ENCODE measurements at places on chromosomes 11 and 22. TPM values are rescaled to one million over a fixed set of nuclear protein-coding genes. Genes with fewer than 3 reads are reported as not detected.
A peak's percentile ranks its signal among the peaks of the same experiment; 100 is the strongest.

- DNase-seq = no peak
Observed at GRCh38 chr11:44244639-44245310, 65.2 kb downstream of the ALX4 start.

- DNase-seq = peak; percentile 82
Observed at GRCh38 chr11:95764267-95764898, 25.2 kb downstream of the FAM76B start.

DNA sequence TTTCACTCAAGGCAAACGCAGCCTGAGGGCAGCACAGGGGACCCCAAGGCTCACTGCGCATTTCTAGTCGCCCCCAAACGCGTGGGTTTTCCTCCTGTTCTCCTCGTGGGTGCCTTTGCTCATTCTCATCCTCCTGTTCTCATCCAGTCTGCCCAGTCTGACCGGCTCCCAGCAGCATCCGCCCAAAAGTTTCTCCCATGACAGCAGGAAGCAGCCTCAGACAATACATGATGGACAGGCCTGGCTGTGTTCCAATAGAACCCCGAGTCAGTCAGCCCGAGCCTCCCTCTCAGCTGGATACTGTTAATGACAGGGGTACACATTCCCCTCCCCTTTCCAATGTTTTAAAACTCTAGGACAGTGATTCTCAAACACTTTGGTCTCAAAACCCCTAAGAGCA lies 22.5 kb upstream of the KRTAP5-7 start:
- no peak for DNase-seq

DNA sequence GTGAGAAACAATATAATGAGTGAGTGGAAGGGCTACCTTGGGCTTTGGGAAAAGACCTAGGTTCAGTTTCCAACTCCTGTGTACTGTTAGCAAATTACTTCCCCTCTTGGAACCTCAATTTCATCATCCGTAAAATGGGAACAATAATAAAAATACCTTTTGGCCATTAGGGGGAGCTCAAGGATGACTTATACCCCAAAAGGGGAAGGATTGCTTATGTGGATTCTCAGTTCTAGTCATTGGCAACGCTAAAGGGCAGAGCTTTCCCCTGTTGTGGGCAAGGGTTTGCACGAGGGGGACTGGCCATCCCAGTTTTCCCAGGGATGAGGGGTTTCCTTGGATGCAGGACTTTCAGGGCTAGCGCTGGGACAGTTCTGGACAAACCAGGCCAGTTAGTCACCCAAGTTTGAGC lies 3.1 kb upstream of the COMMD9 start:
- peak; percentile 12 for DNase-seq

GRCh38 chr11:110985547-110985946 lies 260.0 kb upstream of the POU2AF2 start:
- DNase-seq = no peak

DNA sequence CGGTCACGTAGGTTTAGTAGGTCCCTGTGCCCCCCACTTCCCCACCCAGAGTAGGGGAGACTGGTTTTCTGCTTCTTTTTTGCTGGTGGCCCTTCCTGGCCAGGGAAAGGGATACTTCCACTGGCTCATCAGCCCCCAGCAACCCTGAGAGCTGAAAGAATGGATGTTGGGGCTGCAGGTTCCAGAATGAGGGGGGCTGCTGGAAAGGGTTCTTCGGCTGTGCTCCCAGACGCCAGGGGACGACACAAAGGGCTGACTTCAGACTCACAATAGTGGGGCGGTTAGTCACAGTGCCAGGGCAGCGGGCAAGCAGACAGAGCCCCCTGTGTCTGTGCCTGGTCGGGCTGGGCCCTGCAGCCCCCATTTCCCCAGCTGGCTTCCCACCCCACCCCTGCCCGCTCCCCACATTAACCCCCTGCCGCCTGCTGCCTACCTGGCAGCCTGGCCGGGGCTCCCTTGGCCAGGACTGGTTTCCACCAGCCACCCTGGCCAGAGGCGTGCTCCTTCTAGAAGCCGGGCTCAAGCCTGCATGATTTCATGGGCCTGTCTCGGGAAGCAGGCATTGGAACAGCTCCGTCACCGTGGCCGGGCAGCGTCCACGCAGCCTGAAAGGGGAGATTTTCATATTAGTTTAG lies 79.1 kb upstream of the WNT7B start:
- DNase-seq = no peak

DNA sequence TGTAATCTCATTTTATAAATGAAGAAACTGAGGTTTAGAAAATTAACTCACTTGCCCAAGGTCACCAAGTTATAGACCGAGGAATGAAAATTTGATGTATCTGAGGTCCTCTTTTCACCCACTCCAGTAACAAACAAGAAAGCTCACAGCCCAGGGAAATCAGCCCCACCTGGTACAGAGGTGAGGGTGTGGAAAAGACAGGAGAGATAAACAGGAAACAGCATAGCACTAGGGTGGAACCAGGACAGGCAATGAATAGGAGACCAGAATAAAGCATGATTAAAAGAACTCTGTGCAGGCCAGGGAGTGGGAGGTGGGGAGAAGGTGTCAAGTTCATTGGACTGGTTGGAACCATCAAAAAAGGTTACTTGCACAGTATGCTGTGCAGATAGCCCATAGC lies 46.2 kb upstream of the SMCO4 start:
- DNase-seq = no peak

DNA sequence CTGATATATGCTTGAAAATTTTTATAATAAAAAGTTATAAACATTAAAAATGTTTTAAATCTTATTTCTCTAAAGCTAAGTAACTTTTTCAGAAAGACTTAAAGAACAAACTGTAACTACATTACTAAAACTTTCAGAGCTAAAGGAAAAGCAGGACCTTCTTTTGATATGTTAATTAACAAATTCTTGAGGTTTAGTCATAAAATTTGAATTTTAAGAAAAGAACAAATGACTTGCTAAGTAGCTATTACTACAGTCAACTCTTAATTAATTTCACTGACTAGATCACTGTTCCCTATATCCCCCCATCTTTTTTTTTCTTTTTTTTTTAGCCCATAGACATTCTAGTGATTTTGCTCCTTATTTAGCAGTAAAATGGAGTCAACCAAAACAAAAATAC lies 344.4 kb downstream of the LRRC4C start:
- DNase-seq = no peak

- peak; percentile 55 for DNase-seq
Observed at GRCh38 chr11:57100638-57101331, 81.0 kb upstream of the LRRC55 start.

DNA sequence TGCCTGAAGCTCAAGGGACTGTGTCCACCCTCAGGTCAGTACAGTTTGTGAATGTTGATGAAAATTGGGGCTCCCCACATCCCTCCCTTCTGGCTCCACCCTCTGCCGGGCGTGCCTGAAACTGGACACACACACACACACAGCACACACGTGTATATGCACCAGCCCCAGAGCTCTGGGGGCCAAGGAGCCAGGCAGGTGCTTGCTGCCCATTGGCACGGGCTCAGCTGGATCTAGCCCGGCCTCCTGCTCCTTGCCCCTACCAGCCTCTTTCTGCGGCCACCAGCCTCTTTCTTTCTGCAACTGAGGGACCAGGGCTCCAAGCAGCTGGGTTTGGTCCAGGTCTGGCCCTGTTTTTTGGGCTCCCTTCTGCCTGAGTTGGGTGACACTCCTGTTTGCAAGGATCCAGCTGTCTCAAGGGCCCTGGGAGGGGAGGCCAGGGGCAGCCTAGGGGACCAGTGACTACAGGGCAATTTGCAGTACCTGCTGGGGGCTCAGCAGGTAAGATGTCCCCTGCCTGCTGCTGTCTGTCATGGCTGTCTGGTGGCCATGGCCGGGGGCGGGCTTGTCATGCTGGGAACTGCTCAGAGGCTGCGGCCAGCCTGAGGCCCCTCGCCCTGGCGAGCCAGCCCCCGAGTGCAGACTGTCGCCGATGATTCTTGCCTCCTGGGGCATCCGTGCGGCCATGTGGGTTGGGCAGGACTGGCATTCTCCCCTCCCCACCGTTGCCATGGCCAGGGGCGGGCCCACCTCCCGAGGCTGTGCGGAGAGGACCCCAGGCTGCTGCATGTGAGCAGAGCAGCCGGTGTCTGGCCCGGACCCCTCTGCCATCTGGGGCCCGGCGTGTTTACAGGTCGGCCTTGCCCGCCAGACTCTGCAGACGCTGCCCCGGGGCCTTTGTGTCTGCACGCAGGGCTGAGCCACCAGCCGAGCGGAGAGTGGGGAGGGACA lies 51.5 kb upstream of the PPARA start:
- DNase-seq = no peak

DNA sequence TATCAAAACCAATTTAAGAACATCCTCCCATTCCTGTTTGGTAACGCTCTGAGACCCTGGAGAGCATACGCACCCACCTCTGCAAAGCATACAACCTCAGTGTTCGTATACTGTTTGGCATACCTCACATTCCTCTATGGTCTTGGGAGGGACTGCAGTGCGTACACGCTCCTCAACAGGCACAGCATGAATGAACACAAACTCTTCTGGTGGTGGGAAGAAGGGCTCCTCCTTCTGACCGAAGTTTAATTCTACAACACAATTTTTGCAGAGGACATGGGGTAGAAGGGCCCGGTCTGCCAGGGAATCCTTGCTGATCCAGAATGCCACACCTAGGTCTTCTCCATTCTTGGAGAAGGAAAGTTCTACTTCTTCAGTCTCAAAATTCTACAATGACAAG lies 5.3 kb downstream of the HNRNPUL2 start:
- no peak for DNase-seq

DNA sequence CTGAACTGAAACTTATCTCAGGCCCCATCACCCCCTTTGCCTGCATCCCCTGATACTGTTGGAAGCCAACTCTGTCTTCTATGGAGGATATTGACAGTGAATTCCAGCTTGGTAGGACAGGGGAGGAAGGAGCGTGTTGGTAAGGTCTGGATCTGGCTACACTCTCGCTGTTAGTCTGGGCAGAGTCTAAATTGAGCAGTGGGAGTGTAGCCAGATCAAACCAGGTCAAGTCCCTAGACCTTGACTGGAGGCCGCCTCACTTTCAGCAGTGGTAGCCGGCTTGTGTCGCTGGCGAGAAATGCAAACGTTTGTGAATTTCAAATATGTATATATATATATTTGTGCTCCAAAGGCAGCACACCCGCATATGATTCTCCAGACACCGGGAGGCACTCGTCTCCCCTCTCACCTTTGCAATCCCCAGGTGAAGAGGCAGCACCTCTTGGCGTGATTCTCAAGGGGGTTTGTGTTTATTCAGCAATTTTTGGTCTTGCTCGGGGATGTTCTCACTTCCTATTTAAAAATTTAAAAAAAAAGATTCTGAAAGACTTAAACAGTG lies 26.7 kb downstream of the DHCR7 start:
- DNase-seq = no peak

GRCh38 chr22:30875481-30876215 lies 92.9 kb downstream of the MORC2 start:
- no peak for DNase-seq

GRCh38 chr11:118010738-118011461 lies 24.7 kb downstream of the IL10RA start:
- DNase-seq = peak; percentile 19

GRCh38 chr11:95195831-95196230 lies 35.2 kb downstream of the SESN3 start:
- no peak for DNase-seq

GRCh38 chr11:134714021-134714656 lies 302.1 kb upstream of the B3GAT1 start:
- no peak for DNase-seq

Gene YPEL4
- 1.1 TPM for total RNA-seq

Gene LRRC32
- total RNA-seq = 17.5 TPM

Gene CBX6
- total RNA-seq = 18.0 TPM

Gene APOA1
- total RNA-seq = 1.6 TPM

Gene PRR5
- total RNA-seq = 10.1 TPM

Data from skin of body (tissue), 3 donors.